Stimulated activated CD4-positive, alpha-beta T cell treated with anti-CD3 and anti-CD28 coated beads, TNF-alpha, amount 100 ng/mL, for 24 hours (primary cell): ENCODE measurements at places on chromosomes 12 and 14.

DNA sequence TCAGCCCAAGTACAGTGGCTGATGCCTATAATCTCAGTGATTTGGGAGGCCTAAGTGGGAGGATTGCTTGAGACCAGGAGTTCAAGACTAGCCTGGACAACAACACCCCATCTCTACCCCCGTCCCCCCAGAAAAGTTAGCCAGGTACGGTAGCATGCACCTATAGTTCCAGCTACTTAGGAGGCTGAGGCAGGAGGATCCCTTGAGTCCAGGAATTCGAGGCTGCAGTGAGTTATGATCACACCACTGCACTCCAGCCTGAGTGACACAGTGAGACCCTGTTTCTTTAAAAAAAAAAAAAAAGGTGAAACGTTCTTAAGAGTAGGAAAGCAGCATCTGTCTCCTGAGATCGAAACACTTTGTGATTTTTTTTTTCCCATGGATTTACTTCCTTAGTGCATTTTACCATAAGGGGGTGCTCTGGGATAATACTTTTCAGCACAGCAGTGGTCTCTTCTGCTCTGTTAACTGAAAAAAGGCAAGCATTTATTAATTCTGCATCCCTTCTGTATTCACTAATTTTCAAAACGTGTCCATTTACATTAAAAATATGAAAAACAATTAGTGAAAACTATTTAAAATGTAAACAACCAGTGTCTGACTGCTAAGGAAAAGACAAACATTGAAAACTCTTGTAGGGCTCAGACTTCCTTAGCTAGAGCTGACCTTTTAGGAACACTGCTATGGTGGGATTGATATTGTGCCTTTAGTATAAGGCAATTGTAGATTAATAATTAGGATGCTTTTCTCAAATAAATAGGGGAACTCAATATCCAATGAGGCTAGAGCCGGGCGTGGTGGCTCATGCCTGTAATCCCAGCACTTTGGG, 31.2 kb upstream of the USP44 start:
- no peak for DNase-seq

DNA sequence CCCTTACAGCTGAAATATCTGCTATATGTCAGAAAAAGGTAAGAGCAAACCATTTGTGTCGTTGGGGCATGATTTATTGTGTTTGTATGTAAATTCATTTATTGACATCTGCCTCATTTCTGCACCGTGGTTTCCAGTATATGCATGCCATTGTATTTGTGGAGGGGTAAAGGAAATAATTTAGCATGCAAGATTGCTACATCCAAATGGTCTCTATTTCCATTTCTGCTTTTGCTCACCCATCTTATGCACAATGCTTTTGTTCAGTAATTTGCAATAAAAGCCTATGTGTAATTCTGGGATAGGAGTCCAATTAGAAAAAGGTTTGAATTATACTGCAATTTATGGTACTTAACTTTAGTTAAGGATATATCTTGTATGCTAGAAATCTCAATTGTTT, 101.8 kb downstream of the UNC79 start:
- DNase-seq: no peak

DNA sequence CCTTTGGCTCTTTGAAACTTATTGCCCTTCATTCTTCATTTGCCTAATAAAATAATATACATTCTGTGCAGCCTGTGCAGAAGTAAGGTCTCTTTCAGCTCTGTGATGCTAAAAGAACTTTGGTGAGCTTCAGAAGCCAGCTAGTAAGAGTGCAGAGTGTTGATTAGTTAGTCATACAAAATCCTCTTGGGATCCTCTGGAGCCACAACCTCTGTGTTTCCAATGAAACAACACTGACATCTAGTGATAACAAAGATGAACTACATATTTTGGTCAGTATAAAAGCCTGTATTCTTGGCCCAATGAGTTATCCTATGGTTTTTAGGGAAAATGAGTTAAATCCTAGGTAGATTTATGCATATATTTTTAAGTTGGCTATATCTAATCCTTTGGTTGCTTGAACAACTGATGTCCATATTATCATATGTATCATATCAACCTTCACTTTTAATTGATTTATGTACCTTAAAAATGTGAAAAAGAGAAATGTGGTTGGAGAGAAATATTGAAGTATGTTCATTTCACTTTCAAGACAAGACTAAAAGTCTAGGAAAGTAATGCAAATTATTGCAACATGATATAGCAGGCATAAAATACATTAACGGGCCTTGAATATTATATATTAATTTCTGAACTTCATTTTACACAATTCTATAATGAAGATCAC, 158.4 kb downstream of the KLHL28 start:
- DNase-seq: no peak

GRCh38 chr12:50764286-50765094, 589 bp downstream of the ATF1 start:
- peak; percentile 58 for DNase-seq

GRCh38 chr12:111181143-111181726, 187.7 kb downstream of the PHETA1 start:
- no peak for DNase-seq

DNA sequence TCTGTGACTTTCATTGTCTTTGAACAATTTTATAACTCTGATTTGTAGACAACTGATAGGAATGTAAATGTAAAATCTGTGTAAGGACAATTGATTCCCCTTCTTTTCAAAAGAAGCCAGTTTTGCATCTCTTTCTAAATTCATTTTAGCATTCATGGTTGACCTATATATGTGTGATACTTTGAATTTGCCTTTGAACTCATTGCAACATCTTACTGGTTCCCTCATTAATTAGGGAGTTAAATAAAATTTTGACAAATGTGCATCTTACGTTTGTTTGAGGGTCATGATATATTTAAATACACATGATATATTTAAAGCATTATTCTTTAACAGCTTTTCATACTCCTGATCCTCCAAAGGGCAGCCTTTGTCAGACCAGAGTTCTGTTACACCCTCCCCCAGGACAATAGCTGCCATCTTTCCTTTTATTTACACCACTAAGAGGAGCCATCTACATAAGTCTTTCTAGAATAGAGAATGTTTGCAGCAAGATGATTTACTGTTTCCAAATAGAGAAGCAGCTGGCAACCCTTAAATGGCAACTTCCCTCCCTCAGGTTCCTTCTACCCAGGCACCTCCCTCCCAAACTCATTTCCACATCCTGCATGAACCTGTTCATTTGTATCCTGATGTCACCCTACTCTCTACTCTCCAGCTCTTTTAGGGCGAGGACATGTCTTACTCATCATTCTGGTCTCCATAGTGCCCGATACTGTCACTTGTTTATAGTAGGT, 40.2 kb upstream of the APPL2 start:
- DNase-seq: no peak

DNA sequence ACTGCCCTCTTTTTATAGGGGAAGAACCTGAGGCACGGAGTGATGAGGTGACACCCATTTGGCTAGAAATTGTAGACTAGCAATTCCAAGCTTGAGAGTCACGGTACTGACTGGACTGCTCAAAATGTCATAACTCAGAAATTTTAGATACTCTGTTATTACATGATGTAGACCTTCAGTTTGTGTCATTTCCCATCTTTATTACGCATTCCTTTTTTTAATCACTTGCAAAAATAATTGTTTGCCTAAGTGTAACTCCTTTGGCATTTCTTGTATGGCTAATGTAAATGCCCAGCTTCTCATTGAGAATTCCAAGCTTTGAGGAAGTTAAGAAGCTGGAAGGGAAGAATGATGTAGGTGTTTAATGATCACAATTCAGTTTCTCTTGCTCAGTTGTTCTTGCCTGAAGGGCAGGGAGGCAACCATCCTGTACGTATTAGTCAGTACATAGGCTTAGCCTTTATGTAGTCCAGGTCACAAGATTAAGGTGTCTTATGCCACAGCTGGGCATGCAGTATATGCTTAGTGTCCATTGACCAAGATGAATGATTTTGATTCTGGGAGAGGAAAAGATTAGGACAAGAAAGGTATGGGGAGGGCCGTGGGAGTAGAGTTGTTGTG, 68.2 kb upstream of the EVL start:
- DNase-seq: no peak

DNA sequence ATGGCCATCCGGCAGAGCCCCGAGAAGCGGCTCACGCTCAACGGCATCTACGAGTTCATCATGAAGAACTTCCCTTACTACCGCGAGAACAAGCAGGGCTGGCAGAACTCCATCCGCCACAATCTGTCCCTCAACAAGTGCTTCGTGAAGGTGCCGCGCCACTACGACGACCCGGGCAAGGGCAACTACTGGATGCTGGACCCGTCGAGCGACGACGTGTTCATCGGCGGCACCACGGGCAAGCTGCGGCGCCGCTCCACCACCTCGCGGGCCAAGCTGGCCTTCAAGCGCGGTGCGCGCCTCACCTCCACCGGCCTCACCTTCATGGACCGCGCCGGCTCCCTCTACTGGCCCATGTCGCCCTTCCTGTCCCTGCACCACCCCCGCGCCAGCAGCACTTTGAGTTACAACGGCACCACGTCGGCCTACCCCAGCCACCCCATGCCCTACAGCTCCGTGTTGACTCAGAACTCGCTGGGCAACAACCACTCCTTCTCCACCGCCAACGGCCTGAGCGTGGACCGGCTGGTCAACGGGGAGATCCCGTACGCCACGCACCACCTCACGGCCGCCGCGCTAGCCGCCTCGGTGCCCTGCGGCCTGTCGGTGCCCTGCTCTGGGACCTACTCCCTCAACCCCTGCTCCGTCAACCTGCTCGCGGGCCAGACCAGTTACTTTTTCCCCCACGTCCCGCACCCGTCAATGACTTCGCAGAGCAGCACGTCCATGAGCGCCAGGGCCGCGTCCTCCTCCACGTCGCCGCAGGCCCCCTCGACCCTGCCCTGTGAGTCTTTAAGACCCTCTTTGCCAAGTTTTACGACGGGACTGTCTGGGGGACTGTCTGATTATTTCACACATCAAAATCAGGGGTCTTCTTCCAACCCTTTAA, 1.5 kb downstream of the FOXG1 start:
- DNase-seq: no peak

GRCh38 chr12:65536351-65536750, 257.9 kb downstream of the MSRB3 start:
- DNase-seq: no peak

GRCh38 chr14:90842726-90843125, 26.5 kb upstream of the TTC7B start:
- no peak for DNase-seq

DNA sequence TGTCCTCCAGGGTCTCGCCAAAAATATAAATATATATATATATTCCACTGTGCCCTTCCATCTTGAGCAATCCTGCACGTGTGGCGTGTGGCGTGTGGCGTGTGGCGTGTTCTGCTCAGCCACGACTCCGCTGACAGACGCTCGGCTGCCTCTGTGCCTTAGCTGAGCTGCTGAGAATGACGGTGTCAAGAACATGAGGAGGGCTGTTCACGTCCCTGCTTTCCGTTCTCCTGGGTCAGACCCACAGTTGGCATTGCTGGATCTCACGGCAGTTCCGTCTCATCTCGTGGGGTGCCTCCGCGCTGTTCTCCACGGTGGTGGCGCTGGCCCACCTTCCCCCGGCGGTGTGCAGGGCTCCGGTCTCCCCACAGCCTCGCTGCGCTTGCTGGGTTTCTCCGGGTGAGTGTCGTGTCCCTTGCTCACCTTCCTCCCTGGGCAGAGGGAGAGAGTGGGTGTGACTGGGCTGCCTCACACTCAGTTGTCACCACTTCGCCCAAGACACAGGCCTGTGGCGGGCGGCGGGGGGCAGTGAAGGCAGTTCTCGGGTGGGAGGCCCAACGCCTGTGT, 9.4 kb downstream of the GPR132 start:
- no peak for DNase-seq

- no peak for DNase-seq
These were observed 63.3 kb downstream of the RASSF3 start for GRCh38 chr12:64673490-64674169.

- peak; percentile 78 for DNase-seq
These were observed 20.1 kb upstream of the CCDC63 start for GRCh38 chr12:110826592-110827200.

DNA sequence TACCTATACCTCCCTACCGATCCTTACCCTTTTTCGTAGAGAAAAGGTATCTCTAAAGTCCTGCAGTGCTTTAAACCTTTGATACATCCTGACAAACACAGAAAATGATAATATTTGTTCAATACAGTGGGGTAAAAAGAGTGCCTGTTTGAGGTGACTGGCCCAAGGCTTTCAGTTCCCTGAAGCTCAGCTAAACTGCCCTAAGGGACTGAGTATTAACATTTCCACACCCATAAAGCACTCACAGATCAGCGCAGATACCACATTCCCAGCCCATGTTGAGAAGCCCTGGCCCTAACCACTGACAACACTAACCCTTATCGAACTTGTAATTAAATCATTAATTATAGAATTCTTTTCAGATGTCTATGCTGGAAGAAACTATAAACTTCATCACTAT, 108.7 kb downstream of the DIP2B start:
- no peak for DNase-seq

DNA sequence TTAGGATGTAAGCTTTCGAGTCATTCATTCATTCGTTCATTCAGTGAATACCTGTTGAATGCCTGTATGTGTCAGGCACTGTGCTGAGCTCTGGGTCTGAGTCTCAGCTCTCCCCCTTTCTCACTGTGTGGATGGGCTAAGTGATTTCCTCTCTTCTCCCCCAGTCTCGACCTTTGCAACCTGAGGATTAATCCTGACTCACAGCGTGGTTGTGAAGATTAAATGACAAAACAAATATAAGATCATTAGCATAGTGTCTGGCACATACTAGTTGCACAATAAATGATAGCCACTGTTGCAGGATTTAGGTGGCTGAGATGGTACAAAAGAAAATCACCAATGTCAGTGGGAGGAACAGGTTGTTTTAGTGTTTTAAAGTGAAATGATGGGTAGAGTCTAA, 136.7 kb downstream of the GPR135 start:
- no peak for DNase-seq

GRCh38 chr14:76941946-76942805, 86.3 kb downstream of the IRF2BPL start:
- no peak for DNase-seq

DNA sequence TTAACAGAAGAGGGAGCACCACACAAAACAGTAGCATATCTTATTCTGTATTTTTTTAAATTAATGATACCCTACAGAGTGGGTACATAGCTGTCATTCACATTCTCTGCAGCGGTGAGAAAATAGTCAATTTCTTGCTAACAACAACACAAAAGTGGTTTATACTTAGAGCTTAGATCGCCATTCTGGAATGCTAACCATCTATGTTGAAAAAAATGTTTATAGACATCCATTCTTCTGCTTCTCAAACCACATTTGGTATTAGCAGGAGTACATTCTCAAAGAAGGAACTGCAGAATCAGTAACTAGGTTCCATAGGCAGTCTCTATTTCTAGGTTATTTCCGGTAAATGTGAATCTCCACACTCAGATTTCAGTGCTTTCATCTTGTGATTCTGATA, 185.9 kb downstream of the PPFIA2 start:
- DNase-seq: no peak

DNA sequence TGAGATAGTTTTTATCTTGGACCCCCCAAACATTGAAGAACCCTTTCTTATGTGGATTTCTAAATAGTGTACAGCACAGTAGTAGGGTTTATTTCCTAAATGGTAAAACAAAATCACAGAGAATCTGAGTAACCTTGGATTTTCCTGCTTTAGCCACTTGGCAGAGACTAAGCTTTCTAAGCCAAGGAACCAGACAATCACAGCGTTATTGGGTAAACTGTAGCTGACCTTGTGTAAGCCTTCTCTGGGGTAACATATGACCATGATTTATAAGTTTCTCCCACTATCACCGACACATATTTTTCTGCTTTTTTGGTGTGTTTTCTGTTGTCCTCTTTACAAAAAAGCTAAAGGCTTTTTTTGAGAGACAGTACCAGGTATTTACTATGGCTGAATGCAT, 136.3 kb upstream of the PZP start:
- no peak for DNase-seq
